ENCODE measurements at places on chromosomes 3 and 15. TPM values are rescaled to one million over a fixed set of nuclear protein-coding genes. Genes with fewer than 3 reads are reported as not detected.

GRCh38 chr3:155331078-155331477, 37.6 kb upstream of the STRIT1 start:
- no peak for DNase-seq
- H3K36me3 ChIP-seq = no peaks in the 10 kb centered on the region
- no peaks in the 10 kb centered on the region for H3K4me1 ChIP-seq
- no peaks in the 10 kb centered on the region for H3K27me3 ChIP-seq
- H3K4me3 ChIP-seq = no peak overlapping the region
- no peak overlapping the region for H3K27ac ChIP-seq

- DNase-seq = no peak
- no peak overlapping the region for H3K4me3 ChIP-seq
- H3K4me1 ChIP-seq = peaks cover 40% of the 10 kb centered on the region
- no peak overlapping the region for H3K27ac ChIP-seq
- H3K36me3 ChIP-seq = no peaks in the 10 kb centered on the region
These were observed 97.0 kb upstream of the LIPC start for GRCh38 chr15:58334803-58335202.

Gene P2RY1
- 4.5 TPM for total RNA-seq

DNA sequence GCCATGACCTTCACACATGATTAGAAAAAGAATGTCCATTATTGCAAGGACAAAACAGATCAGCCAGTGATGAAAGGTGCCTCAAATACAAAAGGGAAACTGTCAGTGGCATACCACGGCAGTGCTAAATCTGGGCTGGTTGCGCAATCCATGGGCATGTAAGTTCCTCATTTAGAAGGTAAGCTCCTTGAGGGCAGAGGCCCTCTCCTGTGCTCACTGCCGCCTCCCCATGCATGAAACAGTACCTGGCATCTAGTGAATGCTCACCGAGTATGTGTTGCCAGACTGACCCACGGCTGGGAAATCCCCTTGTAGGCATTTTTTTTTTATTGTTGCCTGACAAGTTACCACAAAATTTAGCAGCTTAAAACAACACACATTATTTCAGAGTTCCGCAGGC, 312.1 kb upstream of the CHRM5 start:
- no peak overlapping the region for H3K4me3 ChIP-seq
- peaks cover 13% of the 10 kb centered on the region for H3K4me1 ChIP-seq
- no peak overlapping the region for H3K27ac ChIP-seq
- no peak for DNase-seq
- no peaks in the 10 kb centered on the region for H3K36me3 ChIP-seq
- no peaks in the 10 kb centered on the region for H3K27me3 ChIP-seq

Gene SMAD6
- 63.3 TPM for total RNA-seq

- peak overlapping the region; percentile 39 for H3K27ac ChIP-seq
- peaks cover 51% of the 10 kb centered on the region for H3K4me1 ChIP-seq
- DNase-seq = no peak
- peaks cover 5% of the 10 kb centered on the region for H3K36me3 ChIP-seq
- no peaks in the 10 kb centered on the region for H3K27me3 ChIP-seq
These were observed 43.6 kb downstream of the TBC1D2B start for GRCh38 chr15:78033864-78034263.

Gene MED12L
- total RNA-seq = 6.2 TPM

Gene MFAP1
- total RNA-seq = 20.4 TPM

Gene GABRG3
- total RNA-seq = 0.67 TPM

DNA sequence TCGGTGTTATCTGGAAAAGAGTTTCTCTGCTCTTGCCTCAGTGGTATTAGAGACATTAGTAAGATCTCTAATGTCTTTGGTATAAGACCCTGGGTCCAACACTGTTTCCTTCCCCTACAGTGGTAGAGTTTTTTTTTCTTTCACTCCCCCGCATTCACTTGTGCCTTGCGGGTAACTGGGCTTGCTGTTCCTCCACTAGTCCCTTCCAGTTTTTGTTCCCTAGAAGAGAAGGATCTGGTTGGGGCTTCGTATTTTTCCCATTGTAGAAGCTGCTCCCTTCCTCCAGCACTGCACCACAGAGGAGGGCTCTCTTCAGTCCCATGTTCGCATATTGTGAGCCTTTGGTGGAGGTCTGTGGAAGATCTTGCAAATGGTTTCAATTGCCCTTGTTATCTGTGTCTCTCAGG, 13.7 kb downstream of the CTDSPL2 start:
- no peaks in the 10 kb centered on the region for H3K36me3 ChIP-seq
- no peaks in the 10 kb centered on the region for H3K4me1 ChIP-seq
- no peak overlapping the region for H3K27ac ChIP-seq
- no peak for DNase-seq

- no peaks in the 10 kb centered on the region for H3K4me1 ChIP-seq
- no peaks in the 10 kb centered on the region for H3K36me3 ChIP-seq
- H3K4me3 ChIP-seq = no peak overlapping the region
These were observed 28.6 kb upstream of the UBE2E2 start for GRCh38 chr3:23174426-23175039.

DNA sequence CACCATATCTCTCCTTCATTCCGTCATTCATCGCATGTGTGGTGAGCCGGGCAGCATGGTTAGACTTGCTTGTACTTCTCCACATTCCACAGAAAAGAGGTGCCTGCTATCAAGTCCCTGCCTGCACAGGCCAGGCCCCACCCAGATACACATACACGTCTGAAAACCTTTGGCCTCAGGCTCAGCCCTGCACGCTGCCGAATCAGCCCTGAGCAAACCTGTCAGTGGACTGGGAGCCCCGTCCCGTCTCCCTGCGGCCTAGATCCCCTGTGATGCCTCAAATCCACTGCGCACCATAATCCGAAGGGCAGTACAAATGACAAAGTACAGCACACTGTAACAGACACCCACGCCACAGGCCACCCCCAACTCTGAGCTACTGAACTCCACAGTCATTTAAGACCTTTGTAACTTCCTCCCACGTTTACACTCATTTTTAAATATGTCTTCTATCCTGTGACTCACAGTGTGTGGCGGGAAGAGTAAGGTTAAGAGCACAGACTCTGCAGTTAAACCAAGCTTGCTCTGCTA, 67.1 kb downstream of the MB21D2 start:
- no peaks in the 10 kb centered on the region for H3K36me3 ChIP-seq
- no peak for DNase-seq
- no peak overlapping the region for H3K27ac ChIP-seq
- no peaks in the 10 kb centered on the region for H3K27me3 ChIP-seq
- H3K4me1 ChIP-seq = peaks cover 7% of the 10 kb centered on the region

DNA sequence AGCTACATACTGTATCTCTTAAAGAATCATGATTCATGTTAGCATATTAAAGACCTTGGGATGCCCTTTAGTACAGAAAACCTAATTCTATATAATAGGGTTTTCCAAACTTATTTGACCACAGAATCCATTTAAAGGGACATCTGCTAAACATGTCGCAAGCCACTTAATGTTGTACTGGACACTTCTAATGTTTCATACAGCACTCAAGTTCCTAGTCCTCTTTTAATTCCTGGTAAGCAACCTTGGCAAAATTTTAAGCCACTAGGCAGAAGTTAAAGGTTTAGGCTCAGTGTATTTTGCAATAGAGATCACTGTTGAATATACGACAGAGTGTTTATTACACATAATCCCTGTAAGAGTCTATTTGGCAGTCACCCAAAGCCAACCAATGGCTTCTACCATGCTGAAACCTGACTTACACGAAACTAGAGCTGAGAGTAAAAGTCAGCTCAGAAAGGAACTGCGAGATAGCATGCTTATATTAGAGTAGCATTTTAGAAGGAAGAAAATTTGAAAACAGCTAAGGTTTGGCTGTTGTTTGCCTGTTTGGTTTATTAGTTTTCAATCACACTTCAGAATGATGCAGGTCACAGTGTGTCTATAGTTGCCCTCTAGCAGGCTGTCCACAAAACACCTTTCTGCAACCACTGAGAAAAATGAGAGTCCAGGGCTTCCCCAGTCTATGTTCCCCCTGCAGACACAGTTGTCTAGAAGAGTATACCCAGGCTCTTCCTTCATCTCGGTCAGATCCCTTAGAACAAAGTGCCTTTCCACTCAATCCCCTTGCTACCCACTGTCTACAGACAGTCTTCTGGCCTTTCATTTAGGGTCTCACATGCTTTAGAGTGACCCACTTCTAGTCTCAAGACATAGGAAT, 104.4 kb downstream of the FMN1 start:
- no peak overlapping the region for H3K27ac ChIP-seq
- H3K36me3 ChIP-seq = no peaks in the 10 kb centered on the region
- H3K4me3 ChIP-seq = no peak overlapping the region
- no peaks in the 10 kb centered on the region for H3K27me3 ChIP-seq
- no peak for DNase-seq
- H3K4me1 ChIP-seq = no peaks in the 10 kb centered on the region

- peaks cover 4% of the 10 kb centered on the region for H3K36me3 ChIP-seq
- DNase-seq = peak; percentile 42
- no peaks in the 10 kb centered on the region for H3K27me3 ChIP-seq
These were observed 75.2 kb downstream of the CHSY1 start for GRCh38 chr15:101176625-101177024.

DNA sequence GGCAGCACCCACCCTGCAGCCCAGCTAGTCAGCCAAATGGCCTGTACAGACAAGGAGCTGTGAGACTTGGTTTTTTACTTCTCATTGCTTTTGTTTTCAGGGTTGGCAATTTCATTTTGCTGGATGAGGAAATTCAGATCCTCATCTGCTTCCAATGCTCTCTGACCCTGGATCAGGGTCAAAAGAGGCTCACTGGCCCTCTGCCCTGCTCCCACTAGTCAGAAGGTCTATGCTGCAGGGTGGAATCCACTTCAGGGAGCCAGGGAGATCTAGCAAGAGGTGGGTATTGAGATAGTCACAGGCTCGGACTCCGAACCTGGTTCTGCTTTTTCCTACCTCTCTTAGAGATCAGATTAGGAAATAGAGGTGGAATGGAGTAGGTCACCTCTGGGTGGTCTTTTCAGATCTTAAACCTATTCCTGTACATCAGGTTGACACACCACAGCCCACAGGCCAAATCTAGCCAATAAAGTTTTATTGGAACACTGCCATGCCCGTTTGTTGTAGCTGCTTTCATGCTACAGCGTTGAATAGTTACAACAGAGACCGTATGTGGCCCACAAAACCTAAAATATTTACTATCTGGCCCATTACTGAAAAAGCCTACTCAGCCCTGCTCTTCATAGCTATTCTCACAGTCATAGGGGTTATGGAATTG, 26.4 kb upstream of the GLCE start:
- H3K36me3 ChIP-seq = no peaks in the 10 kb centered on the region
- H3K4me1 ChIP-seq = no peaks in the 10 kb centered on the region
- H3K4me3 ChIP-seq = no peak overlapping the region
- no peak overlapping the region for H3K27ac ChIP-seq
- no peaks in the 10 kb centered on the region for H3K27me3 ChIP-seq

DNA sequence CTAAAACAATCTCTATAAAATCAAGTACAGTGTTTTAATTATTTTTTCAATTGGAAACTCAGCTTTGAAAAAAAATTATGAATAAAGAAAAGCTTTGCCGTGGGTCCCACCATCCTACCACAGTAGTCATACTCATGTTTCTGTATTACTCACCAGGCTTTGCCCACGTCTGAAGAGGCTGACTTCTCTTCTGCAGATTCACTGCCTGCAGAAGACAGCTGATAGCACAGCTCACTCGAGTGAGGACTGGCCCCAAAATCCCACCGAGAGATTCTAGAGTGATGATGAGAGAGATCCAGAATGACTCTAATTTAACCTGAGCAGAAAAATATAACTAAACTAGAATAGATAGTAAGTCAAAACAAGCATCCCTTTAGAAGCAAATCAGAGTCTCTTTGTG, 11.9 kb downstream of the C2CD4B start:
- no peaks in the 10 kb centered on the region for H3K27me3 ChIP-seq
- H3K27ac ChIP-seq = no peak overlapping the region
- H3K4me3 ChIP-seq = no peak overlapping the region
- no peaks in the 10 kb centered on the region for H3K4me1 ChIP-seq

DNA sequence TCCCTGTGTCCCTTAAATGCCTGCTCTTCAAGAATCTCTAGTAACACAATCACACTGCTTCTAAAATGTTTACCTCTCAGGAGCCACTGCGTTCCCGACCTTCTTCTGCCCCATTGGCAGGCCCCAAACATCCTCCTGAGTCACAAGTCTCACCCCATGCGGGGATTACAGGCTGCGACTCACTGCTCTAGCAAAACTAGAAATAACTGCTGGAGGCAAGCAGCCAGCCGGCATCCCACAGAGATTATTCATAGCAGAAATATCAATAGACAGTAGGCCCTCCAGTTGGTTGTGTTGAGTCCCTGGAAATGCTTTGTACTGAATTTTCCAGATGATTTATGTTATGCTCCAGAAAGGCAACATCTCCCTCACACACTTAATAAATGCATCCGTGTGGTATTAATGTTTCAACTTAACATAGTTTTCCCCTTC, 64.8 kb downstream of the RFTN1 start:
- no peaks in the 10 kb centered on the region for H3K36me3 ChIP-seq
- no peak overlapping the region for H3K27ac ChIP-seq
- H3K27me3 ChIP-seq = no peaks in the 10 kb centered on the region
- H3K4me1 ChIP-seq = peaks cover 9% of the 10 kb centered on the region
- peak; percentile 29 for DNase-seq
- H3K4me3 ChIP-seq = no peak overlapping the region

- H3K36me3 ChIP-seq = no peaks in the 10 kb centered on the region
- no peak overlapping the region for H3K4me3 ChIP-seq
- no peaks in the 10 kb centered on the region for H3K27me3 ChIP-seq
- DNase-seq = peak; percentile 15
These were observed 359.7 kb upstream of the ROPN1 start for GRCh38 chr3:124351430-124352148.

DNA sequence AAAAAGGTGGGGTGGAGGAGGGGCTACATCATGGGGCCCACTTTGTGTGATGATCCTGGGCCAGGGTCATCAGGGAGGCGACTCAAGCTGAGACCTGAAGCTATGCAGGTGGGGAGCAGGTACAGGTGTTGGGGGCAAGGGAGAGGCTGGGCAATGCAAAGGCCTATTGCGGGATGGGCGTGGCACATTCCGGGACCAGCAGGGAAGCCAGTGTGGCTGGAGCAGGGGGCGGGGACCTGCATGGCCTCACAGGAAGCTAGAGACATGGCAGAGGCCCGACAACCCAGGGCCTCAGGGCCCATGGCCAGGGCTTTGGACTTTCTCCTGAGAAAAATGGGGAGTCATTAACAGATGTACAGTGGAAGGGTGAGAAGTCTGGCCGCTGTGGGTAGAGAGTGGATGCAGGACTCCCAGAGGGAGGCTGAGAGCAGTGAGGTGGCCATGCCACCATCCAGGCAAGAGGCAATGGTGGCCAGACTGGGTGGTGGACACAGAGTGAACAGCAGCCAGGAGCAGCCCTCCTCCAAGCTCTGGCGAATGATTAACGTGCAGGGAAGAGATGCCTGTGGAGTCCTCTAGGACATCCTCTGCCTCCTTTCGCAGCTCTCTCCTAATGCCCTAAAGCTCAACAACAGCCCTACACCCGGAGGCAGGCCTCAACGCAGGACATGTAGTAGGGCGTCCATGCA, 122.6 kb upstream of the ATP2B2 start:
- DNase-seq = no peak
- H3K4me1 ChIP-seq = no peaks in the 10 kb centered on the region
- no peak overlapping the region for H3K4me3 ChIP-seq
- no peaks in the 10 kb centered on the region for H3K27me3 ChIP-seq
- H3K36me3 ChIP-seq = no peaks in the 10 kb centered on the region

DNA sequence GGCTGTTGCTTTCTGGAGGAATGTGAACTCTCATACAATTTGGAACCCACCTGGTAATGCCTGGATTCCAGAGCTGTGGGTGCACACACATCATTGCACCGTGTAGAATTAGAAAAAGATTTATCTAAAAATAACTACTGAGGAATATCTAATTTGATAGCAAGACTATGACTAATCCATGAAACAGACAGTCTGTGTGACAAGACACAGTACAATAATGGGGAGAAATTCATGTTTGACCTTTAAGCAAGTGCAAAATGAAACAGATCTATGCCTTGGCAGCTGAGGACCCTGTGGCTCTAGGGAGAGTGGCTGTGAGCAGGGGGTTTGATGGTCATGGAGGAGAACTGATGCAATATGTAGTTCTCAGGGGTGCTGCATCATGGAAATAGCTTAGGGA, 7.9 kb upstream of the DOCK3 start:
- no peaks in the 10 kb centered on the region for H3K36me3 ChIP-seq
- no peak overlapping the region for H3K27ac ChIP-seq
- peaks cover 17% of the 10 kb centered on the region for H3K4me1 ChIP-seq
- no peak for DNase-seq
- no peak overlapping the region for H3K4me3 ChIP-seq
